ENCODE measurements at places on chromosomes 2 and 18.

- DNase-seq, result no peak
Measured at GRCh38 chr2:49577041-49577440, 422.7 kb upstream of the FSHR start.

- no peak for DNase-seq
Measured at GRCh38 chr2:573025-573424, 104.2 kb downstream of the TMEM18 start.

DNA sequence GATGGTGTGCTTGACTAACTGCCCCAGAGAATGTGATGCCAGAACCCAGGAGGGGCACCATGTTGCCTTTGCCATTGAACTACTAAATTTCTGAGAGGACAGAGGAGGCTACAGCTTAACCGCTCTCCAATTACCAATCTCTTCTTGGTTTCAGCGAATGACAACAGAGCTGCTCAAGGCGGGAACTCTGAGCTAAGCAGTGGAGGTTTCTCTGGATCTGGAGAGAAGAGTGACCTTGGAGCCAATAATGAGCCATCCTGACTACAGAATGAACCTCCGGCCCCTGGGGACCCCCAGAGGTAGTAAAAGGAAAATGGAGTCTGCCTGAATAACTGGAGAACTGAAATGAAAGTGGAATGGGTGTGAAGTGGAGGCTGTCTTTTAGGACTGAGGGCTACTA lies 53.2 kb downstream of the DIS3L2 start:
- DNase-seq, result no peak

- peak; percentile 46 for DNase-seq
Measured at GRCh38 chr2:156465573-156465972, 29.4 kb downstream of the GPD2 start.

- no peak for DNase-seq
Measured at GRCh38 chr2:170582751-170583463, 132.2 kb upstream of the SP5 start.

DNA sequence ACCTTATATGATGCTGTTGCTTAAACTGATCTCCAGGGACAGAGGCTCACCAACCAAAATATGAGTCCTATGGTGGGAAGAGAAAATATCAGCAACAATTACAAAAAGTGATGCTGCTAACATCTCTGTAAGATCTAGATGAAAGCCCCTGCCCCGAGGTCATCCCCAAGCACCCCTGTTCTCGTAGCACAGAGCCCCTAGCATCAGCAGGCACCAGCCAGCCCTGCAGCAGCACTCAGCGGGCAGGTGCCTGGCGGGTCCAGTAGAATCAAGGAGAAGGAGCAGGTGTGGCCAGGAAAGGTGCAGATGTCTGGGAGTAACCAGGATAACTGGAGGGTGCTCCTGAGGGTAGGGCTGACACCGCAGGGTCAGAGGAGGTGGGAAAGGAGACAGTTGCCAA lies 474.2 kb upstream of the MYT1L start:
- no peak for DNase-seq

GRCh38 chr2:6574121-6574520 lies 291.6 kb downstream of the CMPK2 start:
- no peak for DNase-seq

- DNase-seq, result no peak
Measured at GRCh38 chr2:7165736-7166135, 248.5 kb downstream of the RNF144A start.

DNA sequence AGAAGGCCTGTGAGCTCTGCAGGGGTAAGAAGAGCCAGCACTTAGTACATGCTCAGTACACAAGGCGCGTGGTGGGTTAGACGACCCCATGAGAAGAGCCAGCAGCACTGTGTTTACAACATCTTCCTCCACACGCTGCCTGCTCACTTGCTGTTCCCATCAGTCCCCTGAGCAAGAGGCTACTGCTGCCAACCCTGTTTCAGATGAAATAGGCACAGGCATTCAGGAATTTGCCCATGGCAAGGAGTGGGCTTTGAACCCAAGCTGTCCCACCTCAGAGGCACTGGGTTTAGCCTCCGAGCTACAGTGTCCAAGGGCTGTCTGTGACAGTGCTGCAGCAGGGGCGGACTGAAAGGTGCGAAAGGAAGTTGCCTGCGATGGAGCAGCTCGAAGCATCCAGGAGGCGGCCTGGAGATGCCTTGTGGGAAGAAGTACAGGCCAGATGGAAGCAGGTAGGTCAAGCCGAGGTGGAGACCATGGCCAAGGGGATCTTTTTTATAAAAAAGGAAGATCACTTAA lies 121.5 kb upstream of the PXDN start:
- no peak for DNase-seq

GRCh38 chr2:205815673-205816072 lies 133.4 kb downstream of the NRP2 start:
- no peak for DNase-seq

GRCh38 chr18:27861539-27861938 lies 315.4 kb downstream of the CDH2 start:
- DNase-seq, result no peak

GRCh38 chr18:34858188-34858587 lies 148.1 kb downstream of the DTNA start:
- DNase-seq, result no peak

DNA sequence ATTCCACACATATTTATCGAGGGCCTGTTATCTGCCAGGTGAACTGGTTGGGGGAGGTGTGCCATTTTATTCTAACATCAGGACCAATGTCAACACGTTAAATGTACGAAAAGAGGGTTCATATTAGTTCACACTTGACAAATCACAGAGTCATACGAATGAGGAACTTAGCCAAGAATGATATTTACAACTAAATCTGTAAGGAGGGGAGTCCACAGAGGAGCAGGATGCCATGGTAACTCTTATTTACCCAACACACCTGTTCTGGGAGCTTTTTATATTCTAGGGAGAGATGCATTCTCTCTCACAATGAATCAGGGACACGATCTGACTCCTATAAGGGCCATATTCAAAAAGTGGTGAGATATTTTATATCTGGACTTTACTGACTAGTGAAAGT lies 144.1 kb downstream of the CDC42EP3 start:
- DNase-seq, result no peak

DNA sequence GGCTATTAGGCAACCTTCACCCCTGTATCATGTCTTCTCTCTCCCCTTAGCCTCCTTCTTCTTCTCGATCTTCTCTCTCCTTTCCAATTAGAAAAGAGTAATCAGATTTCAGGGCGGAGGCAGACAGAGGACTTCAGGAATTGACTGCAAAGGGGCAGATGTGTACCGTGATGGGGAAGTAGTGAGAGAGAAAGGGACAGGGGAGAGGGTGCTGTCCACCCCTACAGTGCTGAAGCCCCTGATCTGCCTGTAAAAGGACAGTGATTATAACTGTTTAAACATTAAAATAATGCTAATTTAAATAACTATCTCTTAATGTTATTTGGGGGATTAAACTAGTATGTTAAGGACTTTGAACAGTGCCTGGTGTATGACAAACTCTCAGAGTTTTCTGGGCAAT lies 178.5 kb downstream of the ACTR3 start:
- no peak for DNase-seq

DNA sequence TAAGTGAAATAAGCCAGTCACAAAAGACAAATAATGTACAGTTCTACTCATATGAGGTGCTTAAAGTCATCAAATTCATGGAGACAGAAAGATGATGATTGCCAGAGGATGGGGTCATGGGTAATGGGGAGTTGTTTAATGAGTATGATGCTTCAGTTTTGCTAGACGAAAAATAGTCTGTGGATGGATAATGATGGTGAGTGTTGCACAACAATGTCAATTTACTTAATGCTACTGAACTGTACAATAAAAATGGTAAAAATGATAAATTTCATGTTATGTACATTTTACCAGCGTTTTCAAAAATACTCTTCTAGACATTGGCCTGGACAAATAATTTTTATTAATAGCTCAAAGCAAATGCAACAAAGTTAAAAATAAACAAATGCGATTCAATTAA lies 118.5 kb upstream of the KYNU start:
- no peak for DNase-seq

DNA sequence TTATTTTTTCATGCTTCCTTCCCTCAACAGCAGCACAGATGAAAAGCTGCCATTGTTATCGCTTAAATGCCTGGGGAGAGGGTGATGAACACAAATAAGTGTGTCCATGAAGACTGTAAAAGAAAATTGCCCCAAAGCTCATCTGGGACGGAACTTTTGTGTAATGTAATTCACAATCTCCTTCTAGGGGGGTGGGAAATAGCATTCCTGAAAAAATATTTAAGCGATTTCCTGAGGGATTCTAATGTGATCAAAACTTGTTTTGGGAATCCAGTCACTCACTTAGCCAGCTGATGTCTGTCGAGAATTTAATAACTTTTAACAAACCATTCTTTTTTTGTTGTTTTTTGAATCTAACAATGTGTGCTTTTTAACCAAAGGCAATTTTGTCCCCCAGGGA lies 427.9 kb downstream of the PLCL1 start:
- no peak for DNase-seq

DNA sequence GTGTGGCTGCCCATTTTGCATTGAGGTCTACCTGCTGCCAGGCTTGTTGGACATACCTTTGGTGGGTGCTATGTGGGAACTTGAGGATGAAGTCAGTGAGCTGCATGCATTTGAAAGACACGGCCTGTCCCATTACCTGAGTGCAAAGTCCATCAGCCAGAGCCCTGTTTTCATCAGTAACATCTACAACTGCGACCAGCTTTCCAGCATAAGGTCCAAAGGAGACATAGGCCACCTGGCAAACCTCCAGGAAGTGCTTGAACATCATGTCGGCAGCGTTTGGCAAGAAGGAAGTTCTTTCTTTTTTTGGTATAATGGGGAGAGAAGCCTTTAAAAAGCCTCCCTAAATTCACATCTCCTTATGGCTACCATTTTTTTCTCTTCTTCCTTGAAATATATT lies 143.1 kb downstream of the FAM161A start:
- DNase-seq, result no peak

- no peak for DNase-seq
Measured at GRCh38 chr2:119240311-119241204, 16.9 kb downstream of the STEAP3 start.

DNA sequence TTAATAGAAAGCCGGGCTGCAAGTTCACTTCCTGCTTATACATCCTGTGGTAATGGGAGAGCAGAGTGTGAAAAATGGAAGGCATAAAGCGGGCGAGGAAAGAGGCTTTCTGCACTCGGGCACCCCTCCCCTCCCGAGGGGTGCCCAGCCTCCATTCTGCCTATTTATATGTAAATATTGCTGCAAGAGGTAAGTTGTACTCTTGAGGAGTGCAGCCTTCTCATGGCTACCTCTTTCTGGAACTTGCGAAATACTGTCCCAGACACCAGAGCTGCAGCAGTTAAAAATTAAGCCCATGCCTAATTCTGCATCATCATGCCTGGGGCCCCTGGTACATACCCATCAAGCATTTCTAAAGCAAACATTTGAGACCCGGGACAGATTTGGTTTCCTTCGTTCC lies 156.0 kb downstream of the GBX2 start:
- DNase-seq, result no peak

DNA sequence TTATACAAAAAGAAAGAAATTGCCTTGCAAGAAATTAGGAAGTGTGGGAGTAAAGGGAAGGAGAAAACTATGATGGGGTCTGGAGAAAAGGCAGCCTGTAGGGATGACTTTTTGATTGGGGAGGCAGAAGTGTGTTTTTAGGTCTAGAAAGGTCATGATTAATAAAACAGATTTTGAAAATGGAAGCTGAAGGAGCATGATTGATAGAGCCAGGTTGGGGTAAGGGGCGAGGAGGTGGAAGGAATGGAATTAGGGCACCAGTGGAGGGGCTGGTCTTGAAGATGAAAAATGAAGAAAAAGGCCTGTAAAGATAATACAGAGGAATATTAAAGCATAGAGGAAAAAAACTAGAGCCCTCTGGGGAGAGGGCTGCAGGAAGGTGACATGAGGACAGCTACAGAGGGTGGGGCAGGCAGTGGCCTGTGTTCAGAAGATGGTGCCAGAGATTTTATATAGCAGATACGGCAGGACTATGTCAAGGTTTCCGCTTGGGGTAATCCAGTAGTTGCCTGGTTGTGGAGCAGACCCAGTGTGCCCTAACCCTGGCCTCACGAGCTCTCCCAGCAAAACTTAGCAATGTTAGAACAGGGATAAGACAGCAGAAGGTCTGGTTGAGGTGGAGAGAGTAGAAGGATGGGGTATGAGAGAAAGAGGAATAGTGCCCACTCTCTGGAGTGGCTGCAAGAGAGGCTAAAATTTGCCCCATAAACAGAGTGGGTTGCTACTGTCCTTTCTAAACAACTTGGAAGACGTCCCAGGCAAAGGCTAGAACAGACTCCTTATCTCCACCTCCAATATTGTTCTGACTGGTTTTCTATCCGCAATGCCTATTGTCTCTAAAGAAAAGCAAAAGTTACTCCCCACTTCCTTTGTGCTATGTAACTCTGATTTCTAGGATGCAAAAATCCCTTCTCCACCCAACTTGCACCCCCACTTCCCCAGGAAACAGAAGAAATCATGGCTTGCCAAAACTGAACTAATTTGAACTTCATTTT lies 287.3 kb downstream of the AGPS start:
- peak; percentile 84 for DNase-seq

GRCh38 chr2:120948662-120949011 lies 213.0 kb downstream of the GLI2 start:
- DNase-seq, result no peak

- DNase-seq, result no peak
Measured at GRCh38 chr2:215535741-215536140, 99.9 kb upstream of the FN1 start.

- no peak for DNase-seq
Measured at GRCh38 chr18:51279367-51279984, 82.0 kb upstream of the MEX3C start.

DNA sequence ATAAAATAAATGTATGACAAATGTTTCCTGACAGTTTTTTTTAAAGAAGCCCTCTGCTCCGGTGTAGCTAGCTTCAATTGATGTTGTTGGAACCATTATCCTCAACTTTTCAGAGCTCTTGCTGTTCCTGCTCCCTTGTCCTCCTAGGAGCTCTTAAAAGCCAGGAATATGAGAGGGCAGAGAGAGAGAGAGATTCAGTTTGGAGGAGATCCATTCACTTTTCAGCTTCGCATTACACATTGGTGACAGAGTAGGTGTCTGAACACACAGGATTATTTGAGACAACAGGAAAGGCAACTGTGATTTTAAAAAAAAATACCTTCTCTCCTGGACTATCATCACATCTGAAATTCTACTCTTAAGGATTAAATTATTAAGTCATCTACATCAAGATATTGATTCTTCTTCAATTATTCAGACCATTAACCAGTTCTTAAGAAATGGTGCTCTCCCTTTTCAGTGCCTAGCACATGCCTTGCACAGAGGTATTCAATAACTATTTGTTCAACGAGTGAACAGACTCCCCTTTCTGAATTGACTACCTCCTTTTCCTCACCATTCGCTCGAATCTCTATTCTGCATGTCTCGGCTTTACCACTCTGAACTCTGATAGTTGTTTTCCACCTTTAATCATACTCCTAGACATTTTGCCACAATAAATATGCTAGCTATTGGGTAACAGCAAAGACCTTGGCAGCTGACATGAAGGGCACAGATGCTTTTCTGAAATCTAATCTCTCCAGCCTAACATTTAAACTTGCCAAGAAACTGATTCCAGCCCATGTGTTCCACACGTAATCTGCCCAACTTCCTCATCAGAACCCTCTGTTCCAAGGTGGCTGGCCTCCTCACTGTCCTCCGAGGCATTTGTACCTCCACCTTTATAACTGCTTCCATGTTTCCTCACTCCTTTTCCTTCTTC lies 28.6 kb upstream of the SLC35F5 start:
- no peak for DNase-seq
